Activated CD8-positive, alpha-beta memory T cell treated with anti-CD3 and anti-CD28 coated beads for 4 hours (primary cell): ENCODE measurements at places on chromosomes 6 and 20.

DNA sequence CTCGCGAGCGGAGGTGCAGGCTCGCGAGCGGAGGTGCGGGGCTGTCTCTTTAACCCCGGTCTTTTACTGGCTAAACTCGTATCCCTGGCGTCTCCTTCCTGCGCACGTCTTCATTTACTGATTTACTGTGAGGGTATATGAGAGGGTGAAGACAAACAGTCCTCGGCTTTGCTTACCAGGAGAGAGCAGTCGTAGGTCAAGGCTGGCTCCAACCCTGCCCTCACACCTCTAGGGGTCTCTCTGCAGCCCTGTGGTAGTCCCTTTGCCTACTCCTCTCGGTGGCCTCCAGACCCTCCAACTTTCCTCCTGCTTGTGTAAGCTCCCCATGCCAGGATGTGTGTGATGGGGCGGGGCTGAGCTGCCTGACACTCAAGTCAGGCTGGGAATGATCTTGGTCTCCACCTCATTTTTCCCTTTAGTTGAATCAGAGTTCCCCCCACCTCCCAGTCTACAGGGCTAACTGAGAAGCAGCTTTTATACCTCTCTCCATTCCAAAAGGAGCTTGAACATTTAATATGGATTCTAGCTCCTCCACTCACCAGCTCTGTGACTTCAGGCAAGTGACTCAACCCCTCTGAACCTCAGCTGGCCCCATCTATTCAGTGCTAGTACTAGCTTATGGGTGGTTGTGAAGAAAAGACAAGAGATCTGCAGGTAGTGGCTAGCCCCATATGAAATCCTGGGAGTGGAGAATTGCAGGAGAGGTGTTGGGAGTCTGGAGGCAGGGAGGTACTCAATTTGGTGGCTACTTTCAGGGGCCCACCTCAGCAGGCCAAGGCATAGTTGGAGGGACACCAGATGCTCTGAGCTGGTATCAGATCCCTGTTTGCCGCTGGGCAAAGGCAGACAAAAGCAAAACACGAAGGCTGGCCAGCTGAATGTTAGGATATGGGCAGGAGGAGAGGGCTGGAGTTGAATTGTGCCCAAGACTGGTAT lies 902 bp downstream of the SLC29A1 start:
- no peak for DNase-seq

- DNase-seq = no peak
Observed at GRCh38 chr6:119829006-119829405, 479.4 kb upstream of the MAN1A1 start.

DNA sequence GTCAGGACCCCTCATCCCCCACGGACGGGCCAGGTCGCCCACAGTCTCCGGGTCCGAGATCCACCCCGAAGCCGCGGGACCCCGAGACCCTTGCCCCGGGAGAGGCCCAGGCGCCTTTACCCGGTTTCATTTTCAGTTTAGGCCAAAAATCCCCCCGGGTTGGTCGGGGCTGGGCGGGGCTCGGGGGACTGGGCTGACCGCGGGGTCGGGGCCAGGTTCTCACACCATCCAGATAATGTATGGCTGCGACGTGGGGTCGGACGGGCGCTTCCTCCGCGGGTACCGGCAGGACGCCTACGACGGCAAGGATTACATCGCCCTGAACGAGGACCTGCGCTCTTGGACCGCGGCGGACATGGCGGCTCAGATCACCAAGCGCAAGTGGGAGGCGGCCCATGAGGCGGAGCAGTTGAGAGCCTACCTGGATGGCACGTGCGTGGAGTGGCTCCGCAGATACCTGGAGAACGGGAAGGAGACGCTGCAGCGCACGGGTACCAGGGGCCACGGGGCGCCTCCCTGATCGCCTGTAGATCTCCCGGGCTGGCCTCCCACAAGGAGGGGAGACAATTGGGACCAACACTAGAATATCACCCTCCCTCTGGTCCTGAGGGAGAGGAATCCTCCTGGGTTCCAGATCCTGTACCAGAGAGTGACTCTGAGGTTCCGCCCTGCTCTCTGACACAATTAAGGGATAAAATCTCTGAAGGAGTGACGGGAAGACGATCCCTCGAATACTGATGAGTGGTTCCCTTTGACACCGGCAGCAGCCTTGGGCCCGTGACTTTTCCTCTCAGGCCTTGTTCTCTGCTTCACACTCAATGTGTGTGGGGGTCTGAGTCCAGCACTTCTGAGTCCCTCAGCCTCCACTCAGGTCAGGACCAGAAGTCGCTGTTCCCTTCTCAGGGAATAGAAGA lies 978 bp downstream of the HLA-A start:
- DNase-seq = no peak

- no peak for DNase-seq
Observed at GRCh38 chr6:14366872-14367271, 249.3 kb downstream of the CD83 start.

GRCh38 chr6:1615853-1616420 lies 6.2 kb downstream of the FOXC1 start:
- no peak for DNase-seq

- no peak for DNase-seq
Observed at GRCh38 chr6:17470202-17470937, 77.0 kb downstream of the CAP2 start.

- DNase-seq = no peak
Observed at GRCh38 chr6:139996253-139996834, 621.9 kb upstream of the CITED2 start.

DNA sequence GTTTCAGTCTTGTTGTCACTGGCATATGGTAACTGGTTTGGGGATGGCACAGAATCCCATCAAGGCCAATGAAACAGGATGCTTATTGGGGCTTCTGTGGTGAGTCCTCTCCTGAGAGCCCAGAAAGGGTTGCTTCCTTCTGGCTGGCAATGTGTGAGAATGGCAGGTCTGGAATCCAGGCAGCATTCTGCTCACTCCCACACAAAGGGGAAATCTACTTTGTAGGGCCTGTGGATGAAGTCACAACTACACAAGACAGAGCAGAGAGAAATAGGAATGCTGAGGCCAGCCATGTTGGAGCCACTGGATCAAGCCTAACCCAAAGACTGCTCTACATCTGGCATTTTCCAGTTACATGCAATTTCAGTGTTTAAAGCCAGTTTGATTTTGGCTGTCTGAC lies 15.7 kb downstream of the PLAGL2 start:
- DNase-seq = no peak

DNA sequence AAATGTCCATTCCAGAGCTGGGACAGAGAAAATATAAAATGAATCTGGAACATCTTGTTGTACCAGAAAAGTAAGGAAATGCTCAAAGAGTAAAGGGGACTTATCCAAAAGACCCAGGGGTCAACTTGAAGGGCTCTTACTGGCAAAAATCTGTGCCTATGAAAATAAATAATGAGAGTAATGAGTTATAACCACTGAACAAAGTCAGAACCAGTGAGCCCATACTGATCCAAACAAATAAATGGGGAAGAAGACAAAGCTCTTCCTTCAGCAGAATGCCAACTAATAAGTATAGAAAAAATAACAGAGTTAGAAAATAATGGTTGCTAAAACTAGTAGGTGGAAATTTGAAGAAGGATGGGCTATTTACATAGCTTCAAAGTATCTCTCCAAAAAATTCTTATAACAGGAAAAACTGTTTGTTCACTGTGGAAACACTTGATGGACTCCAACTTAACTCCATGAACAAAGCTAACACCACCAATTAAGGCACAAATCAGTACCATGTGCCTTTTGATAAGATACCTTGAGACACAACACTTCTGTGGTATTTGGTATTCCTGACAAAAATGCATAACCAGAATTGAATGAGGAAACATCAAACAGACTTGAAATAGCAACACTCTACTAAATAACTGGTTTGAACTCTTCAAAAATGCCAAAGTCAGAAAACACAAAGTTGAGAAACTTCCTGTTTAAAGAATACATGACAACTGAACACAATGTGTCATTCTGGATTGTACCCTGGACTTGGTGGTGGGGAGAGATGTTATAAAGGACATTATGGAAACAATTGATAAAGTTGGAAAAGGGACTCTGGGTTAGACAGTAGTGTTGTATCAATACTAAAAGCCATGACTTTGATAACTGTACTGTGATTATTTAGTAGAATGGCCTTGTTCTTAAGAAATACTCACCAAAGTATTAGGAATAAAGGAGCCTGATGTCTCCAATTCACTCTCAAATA lies 197.5 kb downstream of the ISM1 start:
- DNase-seq = no peak

DNA sequence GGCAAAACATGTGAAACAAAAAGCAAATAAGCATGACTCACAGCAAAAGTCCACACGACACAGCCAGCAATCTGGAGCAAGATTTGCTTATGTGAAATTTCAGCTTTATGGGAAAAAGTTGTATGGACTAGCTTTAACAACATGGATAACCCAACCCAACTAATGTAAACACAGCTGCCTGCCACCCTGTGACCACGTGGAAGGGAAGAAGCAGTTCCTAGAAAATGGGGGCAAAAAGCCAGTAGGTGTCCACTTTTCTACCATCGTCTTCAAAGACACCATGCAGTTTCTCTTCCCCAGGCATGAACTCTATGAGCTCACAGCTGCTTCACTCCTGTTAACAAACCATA lies 425.4 kb upstream of the RNF217 start:
- no peak for DNase-seq

GRCh38 chr6:122788663-122789181 lies 336 bp upstream of the SMPDL3A start:
- no peak for DNase-seq
